ENCODE measurements at places on chromosomes 11 and 22.

DNA sequence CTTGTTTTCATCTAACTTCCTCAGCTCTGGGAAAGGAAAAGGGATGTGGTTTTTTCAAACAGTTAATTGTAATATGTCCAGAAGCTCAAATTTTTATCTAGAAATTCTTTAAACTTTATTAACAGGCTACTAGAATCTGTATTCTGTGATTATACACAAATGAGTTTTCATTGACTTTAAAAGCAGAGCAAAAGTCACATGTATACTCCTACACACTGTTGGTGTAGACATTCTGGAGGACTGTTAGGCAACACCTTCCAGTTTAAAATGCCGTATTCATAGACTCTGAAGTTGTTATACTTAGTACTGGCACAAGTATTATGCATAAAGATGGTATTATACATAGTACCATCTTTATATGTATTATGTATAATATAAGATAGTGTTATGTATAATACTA is 64.9 kb downstream of the SPECC1L start:
- DNase-seq, result no peak

GRCh38 chr22:37681556-37682049 is 4.5 kb upstream of the NOL12 start:
- DNase-seq, result peak; percentile 59

GRCh38 chr22:22342697-22343580 is 98.4 kb downstream of the VPREB1 start:
- peak; percentile 49 for DNase-seq

DNA sequence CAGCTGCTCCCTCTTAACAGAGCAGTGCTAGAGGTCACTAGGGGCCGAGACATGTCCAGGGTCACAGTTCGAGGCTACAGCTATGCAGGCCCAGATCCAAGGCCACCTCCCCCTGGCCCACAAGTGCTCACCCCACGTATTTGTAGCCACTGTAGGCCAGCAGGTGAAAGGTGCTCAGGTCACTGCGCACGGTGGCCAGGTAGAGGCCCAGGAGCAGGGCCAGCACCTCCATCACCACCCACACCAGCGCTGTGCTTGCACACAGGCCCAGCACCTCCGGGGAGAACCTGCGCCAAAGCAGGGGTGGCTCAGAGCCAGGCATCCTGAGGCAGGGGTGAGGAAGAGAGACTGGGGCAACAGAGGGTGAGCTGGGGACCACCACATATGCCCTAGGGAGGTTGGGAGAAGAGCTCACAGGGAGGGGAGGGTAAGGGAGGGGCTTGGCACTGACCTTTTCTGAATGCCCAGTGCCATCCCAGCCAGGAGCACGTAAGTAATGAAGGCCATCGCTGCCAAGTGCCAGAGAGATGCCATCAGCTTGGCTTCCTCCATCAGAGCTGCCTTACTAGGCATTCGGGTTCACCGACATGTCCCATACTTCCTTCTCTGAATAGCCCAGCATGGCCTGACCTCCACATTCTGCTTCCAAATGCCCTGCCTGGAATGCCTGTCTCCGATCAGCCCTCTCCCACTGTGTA is 3.5 kb downstream of the YIF1A start:
- no peak for DNase-seq

- DNase-seq, result no peak
Observed at GRCh38 chr11:17986007-17986710, 26.7 kb downstream of the SERGEF start.

DNA sequence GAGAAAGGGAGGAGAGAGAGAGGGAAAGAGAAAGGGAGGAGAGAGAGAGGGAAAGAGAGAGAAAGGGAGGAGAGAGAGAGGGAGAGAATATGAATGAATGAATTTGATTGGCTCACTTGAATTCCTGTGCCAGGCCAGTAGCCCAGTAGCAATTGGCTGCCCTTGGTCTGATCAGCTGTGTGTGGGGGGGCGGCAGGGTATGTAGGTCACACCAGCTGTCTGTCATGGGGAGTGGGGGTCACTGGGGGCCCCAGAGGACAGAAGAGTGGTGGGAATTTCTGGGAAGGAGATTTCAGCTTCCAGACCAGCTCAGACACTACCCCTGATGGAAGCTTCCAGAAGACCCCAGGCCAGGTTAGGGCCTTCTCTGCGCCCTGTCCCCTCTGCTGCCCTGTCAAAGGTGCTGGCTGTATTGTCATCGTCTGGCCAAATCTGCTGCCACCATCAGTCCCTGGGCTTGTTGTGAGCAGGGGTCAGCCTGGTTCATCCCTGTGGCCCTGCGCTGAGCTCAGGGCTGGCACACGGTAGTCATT is 21.1 kb downstream of the MPPED1 start:
- no peak for DNase-seq

- no peak for DNase-seq
Observed at GRCh38 chr11:103317118-103317517, 207.9 kb downstream of the DYNC2H1 start.

- no peak for DNase-seq
Observed at GRCh38 chr11:120061761-120062560, 76.0 kb downstream of the TRIM29 start.

- no peak for DNase-seq
Observed at GRCh38 chr11:67691149-67691548, 16.7 kb upstream of the ALDH3B2 start.

DNA sequence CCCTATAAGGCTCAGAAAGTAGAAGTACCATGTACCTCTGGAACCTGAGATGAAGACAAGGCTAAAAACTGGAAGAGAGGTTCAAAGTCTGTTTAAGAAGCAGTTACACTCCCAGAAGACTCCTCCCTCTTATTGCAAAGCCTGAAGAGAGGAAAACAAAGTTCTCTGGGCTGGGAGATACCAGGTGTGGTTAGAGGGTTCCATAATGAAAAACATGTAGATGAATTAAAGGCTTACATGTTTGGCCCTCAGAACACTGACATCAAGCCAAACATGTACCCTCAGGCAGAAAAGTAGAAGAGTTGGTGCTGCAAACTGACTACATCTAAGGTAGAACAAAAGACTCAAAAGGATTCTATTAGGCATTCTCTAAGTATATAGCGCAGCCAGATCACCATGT is 205.3 kb downstream of the TTC28 start:
- DNase-seq, result no peak

DNA sequence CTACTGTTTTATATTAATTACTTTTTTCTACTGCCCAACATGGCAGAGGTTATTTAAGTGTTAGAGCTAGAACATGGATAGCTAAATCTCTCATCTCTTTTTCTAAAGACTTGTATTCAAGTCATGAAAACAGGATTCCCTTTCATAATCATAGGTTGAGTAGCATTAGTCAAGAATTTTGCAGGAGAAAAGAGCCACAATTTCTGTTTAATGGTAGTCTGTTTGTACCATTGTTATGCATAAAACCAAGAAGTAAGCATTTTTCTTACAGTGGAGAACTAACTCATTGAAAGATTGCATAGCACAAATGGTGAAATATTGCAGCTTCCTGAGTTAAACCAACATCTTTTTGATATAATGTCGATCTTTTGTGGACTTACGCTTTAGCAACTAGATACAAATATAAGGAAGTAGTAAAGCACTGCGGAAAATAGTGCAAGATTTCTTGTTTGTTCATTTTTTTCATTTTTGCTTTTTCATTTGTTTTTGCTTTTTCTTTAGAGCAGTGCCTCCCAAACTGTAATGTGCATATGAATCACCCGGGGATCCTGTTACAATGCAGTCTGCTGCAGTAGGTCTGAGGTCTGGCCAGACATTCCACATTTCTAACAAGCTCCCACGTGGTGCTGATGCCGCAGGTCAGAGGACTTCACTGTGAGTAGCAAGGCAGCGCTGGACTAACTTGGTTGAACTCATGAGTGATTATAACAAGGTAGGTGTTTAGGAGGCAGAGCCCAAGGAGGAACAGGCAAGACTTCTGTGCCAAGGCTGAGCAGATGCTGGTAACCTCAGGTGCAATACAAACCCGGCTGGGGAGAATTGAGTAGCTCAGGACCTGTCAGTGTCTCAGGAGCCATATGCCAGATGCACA is 4.6 kb downstream of the ETS1 start:
- no peak for DNase-seq

GRCh38 chr22:50606946-50607658 is 6.5 kb downstream of the MAPK8IP2 start:
- no peak for DNase-seq

- no peak for DNase-seq
Observed at GRCh38 chr11:19730373-19730772, 17.7 kb downstream of the NAV2 start.

GRCh38 chr11:64998690-64999431 is 2.1 kb upstream of the BATF2 start:
- DNase-seq, result no peak

DNA sequence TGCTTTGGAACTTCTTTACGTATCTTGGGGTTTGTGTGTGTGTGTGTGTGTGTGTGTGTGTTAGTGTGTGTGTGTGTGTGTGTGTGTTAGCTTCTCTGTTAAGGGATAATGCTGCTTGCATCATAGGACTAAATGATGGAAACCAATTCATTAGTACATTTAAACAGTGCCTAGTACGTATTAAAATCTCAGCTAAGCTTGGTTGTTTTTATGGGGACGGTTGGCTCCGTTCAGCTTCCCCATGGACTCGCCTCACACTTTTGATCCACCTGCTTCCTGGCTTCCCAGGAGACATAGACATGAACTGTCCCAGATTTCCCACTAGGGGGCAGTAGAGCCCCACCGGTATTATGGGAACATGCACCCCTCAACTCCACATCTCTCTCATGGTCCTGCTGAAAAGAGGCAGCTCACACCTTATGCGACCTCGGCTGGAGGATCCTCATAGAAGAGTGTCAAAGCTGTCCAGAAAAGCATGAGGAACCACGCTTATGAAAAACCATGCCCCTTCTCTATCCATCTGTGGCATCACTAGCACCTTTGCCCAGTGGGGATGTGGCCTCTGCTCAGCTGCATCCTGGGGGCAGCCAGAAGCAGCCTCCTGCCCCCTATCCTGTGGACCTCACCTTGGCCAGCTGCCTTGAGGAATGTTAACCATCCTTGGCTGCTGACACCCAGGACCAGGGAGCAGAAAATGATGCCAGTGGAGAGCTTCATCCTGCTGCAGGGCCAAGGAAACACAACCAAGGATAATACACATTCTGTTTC is 9.7 kb upstream of the SAAL1 start:
- DNase-seq, result peak; percentile 43

GRCh38 chr11:99098751-99099150 is 78.0 kb downstream of the CNTN5 start:
- DNase-seq, result no peak
